ENCODE measurements at places on chromosomes 12 and 14. TPM values are rescaled to one million over a fixed set of nuclear protein-coding genes. Genes with fewer than 3 reads are reported as not detected.

BBOF1 gene
- 2.3 TPM for total RNA-seq

KRT77 gene
- total RNA-seq: not detected

FBXO21 gene
- total RNA-seq: 36.5 TPM

BAG5 gene
- 15.2 TPM for total RNA-seq

DNA sequence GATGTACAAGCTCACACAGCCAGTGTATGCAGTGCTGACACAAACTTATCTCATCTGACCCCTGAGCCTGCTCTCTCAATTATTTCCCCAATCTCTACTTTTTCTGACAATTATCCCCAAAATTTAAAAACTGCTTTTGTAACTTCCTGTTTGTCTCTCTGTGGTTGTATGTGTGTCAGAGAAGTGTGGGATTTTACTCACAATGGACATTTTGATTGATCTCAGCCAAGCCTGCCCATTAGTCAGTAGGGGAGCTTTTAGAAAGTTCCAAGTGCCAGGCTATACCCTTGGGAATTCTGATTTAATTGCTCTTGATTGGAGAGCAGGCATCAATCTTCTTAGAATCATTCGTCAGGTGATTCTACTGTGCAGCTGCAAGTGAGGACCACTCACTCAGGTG, 64.9 kb upstream of the LMNTD1 start:
- DNase-seq: no peak

DNA sequence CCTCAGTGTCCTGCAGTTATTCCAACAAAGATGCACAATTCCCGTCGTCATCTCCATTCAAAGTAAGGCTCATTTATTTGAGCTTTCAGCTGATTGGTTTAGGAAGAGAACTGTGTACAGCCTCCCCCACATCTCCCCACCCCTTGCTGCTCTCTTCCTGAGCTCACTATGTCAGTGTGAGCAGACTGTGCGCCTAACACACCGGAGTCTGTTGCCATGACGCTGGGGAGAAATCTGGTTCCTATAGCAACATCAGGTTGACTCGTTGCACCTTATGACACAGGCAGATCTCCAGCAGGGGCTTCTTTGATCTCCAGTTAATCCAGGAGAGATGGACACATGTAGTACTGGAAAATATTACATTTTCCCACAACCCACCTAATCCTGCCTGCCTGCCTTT, 319.4 kb downstream of the CACNA1C start:
- no peak for DNase-seq

- no peak for DNase-seq
These were observed 145.8 kb downstream of the BICD1 start for GRCh38 chr12:32252199-32253073.

DNA sequence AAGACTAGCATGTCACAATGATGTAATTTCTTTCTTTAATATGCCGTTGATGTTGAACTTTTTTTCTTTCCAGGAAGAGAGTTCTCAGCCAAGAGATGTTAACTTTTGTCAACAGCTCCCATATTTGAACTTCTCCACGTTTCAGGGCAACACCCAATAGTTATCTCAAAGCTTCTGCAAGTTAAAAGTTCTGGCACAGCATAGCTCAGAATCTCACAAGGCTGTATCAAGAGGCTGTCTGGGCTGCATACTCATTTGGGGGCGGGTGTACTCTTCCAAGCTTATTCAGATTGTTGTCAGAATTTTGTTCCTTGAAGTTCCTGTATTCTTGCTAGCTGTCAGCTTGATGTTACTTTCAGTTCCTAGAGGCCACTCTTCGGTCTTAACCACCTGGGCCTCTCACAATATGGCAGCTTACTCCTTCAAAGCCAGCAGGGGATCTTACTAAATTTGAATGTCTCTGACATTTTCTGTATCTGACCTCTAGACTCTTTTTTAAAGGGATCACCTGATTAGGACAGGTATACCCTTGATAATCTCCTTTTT, 38.9 kb downstream of the KCNC2 start:
- no peak for DNase-seq

DNA sequence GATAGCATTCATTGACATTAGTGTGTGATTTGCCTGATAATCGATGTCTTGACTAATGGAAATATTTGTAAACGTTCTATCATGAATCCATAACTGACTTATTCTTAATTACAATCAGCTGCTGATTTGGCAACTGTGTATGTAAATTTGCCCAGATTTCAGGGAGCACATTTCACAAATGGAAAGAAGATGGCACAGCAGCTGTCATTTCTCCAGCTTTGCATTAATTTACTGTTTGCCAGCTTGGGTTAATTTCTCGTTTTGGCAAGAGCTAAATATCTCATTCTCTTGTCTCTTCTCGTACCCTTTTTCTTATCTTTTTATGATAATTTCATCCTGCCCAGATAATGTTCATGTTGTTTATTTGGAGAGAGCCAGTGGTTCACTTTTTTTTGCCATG, 22.9 kb downstream of the TDP1 start:
- no peak for DNase-seq

DNA sequence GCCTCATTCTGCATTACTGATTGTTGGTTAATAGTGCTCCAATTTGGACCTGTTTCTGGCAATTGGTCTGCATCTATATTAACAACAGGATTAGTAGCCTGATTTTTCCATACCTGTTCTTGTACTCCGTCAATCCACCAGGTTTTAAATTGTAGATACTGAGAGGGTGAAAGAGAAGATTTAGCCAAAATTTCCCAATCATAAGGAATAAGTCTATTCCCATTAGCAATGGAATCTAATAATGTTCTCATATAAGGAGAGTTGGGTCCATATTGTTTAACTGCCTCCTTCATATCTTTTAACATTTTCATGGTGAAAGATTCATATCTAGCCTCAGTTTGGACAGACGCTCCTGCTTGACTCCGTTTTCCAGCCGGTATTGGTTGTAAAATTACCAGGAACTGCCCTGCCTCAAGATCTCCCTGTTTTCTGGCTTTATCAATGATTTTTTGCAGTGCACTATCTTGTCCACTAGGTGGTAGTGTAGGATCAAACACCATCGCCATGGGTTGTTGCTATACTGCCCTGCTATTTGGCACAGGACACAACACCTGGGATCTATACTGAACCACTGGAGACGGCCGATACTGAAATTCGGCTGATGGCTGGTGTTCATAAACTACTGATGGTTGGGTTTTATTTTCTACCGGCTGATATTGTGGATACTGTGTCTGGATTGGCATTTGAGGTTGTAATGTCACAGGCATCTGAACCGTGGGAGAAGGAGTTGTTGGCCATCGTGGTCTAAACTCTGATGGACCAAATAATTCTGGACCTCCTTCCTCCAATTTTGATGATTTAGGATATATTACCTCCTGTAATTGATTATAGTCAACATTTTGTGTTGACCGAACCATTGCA, 25.2 kb downstream of the DHRS4L2 start:
- DNase-seq: no peak

DNA sequence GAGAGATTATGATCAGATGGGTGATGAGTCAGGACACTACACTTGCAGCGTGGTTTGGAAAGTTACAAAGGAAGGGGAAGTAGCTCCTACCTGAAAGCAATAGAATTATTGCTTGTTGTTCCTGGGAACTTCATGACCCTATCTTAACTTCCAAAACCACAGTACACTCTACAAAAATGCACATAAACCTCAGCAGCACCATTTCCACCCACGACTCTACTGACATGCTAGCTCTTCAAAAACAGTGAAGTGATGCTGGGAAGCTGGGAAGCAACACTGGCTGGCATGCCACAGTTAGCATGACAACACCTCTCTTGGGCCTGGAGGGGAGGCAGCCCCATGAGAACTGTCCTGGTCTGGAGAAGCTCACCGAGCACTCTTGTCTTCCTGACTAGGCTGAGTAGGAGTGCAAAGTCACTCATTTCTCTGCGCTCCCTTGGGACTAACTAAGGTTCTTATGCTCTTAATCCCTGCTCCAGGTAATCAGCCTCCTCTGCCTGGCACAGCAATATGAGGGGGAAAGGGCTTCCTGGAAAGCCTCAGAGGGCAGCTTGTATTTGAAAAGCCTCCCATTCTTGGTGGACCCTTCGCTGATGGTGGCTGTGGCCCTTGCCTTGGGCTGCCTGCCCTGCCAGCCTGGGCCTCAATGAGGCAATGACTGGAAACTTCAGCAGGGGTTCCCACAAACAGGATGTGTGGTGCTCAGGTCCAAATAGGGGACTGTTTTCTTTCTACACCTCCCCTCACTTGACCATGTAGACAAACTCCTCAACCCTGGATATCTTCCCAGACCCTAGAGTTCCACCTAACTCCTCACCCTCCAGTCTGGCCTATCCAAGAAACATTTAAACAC, 1.2 kb downstream of the KRT3 start:
- DNase-seq: no peak

Data from left cardiac atrium (tissue), 4 donors.